ENCODE measurements at places on chromosomes 16 and 17.

GRCh38 chr16:79885320-79885719 lies 284.8 kb upstream of the MAF start:
- DNase-seq, result no peak

DNA sequence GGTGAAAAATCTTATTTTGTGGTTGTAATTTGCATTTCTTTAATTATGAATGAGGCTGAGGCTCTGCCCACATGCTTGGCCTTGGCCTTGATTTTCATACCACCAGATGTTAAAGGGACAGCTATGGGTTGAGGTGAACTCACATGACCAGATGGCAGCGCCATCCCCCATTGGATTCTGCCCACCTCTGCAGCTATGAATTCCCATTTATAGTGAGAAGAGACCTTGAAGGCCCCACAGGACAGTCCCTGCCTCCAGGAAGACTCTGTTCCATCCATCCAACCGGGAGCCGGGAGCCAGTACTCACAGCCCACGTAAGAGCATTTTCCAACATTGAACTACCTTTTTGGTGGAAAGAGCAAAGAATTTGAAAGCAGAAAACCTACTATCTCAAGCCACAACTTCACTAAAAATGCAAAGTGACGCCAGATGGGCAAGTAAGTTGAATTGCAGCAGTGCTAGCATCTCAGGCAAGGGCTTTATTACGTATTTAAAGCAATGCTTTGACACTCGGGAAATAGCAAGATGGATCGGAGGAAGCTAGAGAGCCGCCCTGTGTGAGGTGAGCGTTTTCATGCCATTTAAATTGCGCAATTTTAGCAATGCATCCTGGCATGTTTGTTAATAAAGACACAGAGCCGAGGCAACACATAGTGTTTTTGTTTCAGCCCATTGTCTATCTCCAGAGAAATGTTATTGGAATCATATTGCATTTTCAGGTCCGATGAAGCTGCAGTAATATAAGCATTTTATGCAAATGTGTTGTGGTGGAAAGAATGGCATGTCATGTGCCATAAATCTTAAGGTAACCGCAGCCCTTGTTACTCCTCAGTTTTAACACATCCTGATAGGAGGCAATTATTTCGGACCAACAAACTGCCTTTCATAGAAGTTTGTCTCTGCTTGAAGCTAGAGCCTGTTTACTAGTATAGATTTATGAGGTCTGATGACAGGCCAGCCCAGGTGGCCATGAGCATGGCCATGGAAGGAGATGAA lies 273.4 kb upstream of the TNRC6C start:
- DNase-seq, result no peak

- no peak for DNase-seq
Observed at GRCh38 chr17:46950997-46951621, 27.9 kb downstream of the RPRML start.

DNA sequence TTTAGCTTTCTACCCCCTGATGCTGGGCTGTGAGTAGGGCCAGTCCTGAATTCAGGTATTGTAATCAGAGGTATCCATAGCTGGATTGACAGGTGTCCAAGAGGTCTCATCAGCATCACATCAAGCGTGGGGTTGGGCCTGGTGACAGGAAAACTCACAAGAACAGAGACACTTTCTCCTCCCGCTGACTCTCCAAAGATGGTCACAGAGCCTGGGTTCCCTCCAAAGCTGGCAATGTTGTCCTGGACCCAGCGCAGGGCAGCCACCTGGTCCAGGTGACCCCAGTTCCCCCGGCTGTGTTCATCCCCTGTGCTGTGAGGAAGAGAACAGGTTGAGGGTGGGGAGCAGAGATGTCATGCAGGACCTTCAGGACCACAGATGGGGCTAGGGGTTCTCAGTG lies 11.7 kb downstream of the CES1 start:
- DNase-seq, result no peak

- peak; percentile 11 for DNase-seq
Observed at GRCh38 chr17:32136856-32137255, 5.4 kb upstream of the RHOT1 start.
